H1 (cell line): ENCODE measurements at places on chromosomes 7 and 10.

- DNase-seq: no peak
These were observed 314.6 kb downstream of the TNS3 start for GRCh38 chr7:47267346-47267745.

DNA sequence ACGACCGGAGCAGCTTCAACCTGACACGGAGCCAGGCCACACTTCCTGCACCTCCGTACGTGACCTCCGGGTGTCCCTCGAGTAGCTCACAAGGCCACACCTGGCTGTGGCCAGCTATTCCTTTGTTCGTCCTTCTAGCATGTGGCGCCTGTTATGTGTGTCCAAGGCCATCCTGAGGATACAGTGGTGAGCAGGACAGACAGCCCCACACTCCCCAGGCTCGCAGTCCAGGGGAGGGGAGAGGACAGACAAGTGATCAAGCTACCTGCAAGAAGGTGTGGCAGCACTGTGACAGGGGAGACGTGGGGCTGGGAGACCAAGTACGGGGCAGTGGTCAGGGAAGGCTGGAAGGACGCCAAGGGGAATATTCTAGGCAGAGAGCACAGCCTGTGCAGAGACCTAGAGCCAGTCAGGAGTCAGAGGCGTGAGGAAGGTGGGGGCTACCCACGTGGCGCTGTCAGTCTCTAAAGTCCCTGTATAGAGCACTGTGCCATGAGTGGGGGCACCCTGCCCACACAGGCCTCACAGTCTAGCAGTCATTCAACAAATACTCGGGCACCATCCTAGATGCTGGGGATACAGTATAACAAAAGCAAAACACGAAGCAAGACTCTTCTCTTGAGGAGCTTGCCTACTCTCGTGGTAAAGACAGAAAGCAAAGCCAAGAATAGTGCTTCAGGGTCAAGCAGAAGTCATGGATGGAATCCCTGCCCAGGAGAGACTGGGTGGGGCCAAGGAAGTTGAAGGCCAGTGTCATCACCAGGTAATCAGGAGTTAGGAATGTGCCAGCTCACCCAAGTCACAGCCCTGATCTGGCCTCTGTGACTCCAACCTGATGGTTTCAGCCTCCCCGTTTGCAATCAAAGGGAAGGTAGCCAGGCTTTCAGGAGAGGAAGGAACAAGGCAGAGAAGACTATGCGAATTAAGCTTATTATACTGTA lies 58.6 kb downstream of the PROSER2 start:
- no peak for DNase-seq

- DNase-seq: no peak
These were observed 29.8 kb upstream of the PPP2R2D start for GRCh38 chr10:131870831-131871672.

DNA sequence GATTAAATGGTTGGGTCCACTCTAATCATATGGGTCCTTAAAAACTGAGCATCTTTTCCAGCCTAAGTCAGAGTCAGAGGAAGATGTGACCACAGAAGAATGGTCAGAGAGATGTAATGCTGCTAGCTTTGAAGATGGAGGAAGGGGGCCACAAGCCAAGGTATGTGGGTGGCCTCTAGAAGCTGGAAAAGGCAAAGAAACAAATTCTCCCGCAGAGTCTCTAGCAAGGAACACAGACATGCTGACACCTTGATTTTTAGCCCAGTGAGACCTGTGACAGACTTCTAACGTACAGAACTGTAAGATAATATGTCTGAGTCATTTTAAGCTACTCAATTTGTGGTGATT lies 1.5 kb upstream of the EXOC6 start:
- DNase-seq: no peak

DNA sequence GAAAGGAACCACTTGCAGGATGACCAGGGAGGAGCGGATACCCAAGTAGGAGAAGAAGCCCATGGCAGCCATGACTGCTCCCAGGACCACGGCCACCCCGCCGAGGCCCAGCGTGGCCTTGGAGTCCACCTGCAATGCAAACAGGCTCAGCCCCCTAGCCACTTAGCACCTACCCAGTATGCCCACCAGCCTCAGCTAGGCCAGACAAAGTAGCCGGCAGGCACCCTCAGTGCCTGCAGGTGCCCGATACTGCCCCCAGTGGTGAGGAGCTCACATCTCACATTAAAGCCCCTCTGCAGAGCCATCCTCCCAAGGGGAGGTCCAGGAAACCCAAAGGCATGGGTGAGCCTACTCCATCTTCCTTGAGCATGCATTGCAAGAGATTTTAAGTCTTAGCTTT lies 6.6 kb downstream of the NPC1L1 start:
- DNase-seq: peak; percentile 39

DNA sequence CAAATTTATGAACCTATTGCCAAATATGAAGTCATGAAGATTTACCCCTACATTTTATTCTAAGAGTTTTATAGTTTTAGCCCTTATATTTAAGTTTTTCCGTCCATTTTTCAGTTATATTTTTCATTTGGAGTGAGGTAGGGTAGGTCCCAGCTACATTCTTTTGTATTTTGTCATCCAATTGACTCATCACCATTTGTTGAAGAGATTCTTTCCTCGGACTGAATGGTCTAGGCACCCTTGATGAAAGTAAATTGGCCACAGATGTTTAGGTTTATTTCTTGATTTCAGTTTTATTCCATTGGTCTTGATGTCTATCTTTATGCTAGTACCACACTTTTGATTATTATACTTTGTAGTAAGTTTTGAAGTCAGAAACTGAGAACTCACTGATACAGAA lies 22.7 kb downstream of the CYP2C19 start:
- DNase-seq: no peak

DNA sequence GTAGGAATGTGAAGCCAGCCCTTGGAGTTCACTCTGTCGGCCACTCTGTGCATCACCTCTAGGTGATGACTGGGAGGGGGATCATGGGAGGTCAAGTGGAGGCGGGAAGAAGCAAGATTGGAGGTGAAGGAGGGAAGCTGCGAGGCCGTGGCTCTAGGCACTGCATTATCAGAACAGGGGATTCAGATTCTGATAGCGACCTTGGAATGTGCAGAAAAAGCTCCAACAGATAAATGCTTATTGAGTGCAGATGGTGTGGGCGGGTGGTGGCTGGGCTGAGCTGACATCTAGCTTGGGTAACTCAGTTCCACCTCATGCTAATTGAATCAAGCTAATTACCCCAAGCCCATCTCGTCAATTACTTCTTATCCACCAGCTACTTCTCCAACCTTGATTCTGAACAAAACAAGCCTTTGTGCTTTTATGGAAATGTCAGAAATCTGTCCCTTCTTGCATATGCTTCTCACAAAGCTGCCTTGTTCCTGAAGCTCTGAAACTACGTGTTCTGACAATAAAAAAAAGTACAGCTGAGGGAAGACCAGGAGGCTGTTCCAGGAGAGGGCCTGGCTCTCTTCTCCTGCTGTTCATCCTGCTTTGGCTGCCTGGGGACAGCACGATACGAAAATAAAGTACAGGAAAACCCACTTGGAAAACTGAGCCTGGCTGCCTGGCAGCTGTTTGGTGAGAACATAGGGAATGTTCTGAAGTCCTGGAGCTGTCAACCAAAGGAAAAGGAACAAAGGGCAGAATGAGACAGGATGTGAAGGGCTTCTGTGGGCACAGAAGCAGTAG lies 27.5 kb downstream of the STRA8 start:
- DNase-seq: no peak

- no peak for DNase-seq
These were observed 23.5 kb upstream of the PTN start for GRCh38 chr7:137366995-137367394.

GRCh38 chr7:111320133-111320532 lies 229.2 kb downstream of the LRRN3 start:
- DNase-seq: no peak

DNA sequence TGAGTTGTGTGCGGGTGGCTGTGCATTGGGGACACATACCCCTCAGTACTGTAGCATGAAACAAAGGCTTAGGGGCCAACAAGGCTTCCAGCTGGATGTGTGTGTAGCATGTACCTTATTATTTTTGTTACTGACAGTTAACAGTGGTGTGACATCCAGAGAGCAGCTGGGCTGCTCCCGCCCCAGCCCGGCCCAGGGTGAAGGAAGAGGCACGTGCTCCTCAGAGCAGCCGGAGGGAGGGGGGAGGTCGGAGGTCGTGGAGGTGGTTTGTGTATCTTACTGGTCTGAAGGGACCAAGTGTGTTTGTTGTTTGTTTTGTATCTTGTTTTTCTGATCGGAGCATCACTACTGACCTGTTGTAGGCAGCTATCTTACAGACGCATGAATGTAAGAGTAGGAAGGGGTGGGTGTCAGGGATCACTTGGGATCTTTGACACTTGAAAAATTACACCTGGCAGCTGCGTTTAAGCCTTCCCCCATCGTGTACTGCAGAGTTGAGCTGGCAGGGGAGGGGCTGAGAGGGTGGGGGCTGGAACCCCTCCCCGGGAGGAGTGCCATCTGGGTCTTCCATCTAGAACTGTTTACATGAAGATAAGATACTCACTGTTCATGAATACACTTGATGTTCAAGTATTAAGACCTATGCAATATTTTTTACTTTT lies 1.8 kb downstream of the DDIT4 start:
- DNase-seq: no peak

DNA sequence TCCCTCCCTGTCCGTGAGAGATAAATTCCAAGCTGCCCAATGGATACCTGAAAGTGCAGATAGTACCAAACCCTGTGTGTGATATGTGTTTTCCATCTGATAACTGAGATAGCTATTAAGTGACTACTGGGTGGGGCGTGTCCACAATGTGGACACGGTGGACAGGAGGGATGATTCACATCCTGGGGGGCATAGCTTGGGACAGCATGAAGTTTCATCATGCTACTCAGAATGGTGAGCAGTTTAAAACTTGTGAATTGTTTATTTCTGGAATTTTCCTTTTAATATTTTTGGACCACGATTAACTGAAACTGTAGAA lies 158.6 kb downstream of the CREB5 start:
- DNase-seq: no peak

- no peak for DNase-seq
These were observed 123.2 kb downstream of the TACC2 start for GRCh38 chr10:122112021-122112616.

GRCh38 chr7:23712368-23713284 lies 2.6 kb downstream of the STK31 start:
- no peak for DNase-seq

GRCh38 chr10:95334805-95335144 lies 44.0 kb upstream of the PDLIM1 start:
- DNase-seq: no peak

- DNase-seq: no peak
These were observed 92.9 kb upstream of the DUSP5 start for GRCh38 chr10:110404825-110405224.

GRCh38 chr7:112994656-112995055 lies 92.0 kb downstream of the GPR85 start:
- no peak for DNase-seq

GRCh38 chr7:38220452-38220851 lies 42.4 kb downstream of the STARD3NL start:
- no peak for DNase-seq

DNA sequence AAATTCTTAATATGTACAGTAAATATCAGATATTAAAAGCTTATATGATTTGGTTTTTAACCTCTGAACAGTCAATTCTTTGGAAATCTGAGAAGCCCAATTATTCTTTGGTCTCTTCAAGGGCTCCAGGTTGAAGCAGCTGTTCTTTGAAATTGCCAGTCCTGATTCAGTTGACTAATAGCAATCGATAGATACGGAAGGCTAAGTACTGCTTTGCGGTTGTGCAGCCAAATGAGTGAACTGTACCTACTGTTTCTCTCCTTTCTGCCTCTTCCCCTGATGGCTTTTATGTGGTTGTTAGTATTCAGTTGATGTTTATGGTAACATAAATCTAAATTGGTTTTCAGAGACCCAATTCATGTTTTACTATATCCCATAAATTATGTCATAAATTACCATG lies 103.1 kb upstream of the RPA3 start:
- DNase-seq: no peak

DNA sequence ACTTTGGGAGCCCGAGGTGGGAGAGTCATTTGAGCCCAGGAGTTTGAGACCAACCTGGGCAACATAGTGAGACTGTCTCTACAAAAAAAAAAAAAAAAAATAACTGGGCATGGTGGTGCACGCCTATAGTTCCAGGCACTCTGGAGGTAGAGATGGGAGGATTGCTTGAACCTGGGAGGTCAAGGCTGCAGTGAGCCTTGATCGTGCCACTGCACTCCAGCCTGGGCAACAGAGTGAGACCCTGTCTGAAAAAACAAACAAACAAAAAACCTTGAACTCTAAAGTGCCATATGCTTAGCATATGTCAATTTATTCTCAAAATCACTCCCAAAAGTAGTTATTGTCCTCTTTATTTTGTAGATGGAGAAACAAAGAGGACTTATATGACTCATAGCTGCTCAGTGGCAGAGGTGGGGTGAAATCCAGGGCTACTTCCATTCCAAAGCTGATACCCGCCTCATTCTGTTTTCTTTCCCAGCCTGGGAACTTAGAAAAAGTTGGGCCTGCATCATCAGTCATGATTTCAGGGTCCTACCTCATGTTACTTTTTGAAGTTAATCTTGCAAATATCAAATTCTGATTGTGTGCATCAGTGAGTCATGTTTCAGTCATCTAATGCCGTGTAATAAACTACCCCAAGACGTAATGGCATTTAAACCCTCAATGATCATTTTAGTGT lies 13.3 kb downstream of the DHTKD1 start:
- no peak for DNase-seq

DNA sequence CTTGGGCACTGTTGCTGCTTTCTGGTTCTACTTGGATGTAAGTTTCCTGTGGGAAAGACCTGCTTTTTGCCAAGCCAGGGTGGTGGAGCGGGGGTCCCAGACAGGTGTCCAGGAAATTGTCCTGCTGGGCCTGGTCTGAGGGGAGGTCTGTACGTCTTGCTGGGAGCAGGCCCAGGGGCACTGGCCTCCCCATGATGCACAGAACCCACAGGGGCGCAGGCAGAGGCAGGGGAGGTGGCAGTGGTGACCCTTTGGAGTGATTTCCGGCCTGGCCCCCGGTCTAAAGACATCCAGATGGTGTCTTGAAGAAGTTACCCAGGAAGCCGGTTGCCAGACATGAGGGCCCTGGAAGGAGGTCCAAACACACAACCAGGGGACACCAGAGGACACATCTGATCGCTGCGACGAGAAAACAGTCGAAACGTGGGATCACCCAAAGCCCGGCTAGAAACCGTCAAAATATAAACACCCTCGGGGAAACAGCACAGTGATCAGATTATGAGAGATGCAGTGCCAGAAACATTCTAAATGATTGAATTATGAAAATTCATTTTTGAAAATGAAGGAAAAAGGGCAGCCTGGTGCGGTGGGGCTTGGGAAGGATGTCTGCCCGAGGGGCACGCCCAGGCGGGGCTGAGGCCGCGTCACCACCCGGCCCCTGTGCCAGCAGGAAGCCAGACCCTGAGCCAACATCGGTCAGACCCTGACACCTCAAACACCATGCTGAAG lies 59.6 kb downstream of the TMEM270 start:
- no peak for DNase-seq

- no peak for DNase-seq
These were observed 775.4 kb downstream of the TYW1 start for GRCh38 chr7:67771846-67772605.

GRCh38 chr7:136194878-136195277 lies 217.7 kb upstream of the MTPN start:
- DNase-seq: no peak

GRCh38 chr7:157526913-157527634 lies 190.3 kb downstream of the DNAJB6 start:
- no peak for DNase-seq

- DNase-seq: no peak
These were observed 56.1 kb downstream of the SP8 start for GRCh38 chr7:20730611-20731010.

GRCh38 chr10:7301006-7301778 lies 109.6 kb downstream of the SFMBT2 start:
- no peak for DNase-seq
